Left ventricle myocardium inferior (tissue), 1 donor: ENCODE measurements at places on chromosomes 2 and 18. TPM values are rescaled to one million over a fixed set of nuclear protein-coding genes. Genes with fewer than 3 reads are reported as not detected.

- DNase-seq: no peak
These were observed 69.7 kb downstream of the PRKCE start for GRCh38 chr2:45721150-45721549.

DNA sequence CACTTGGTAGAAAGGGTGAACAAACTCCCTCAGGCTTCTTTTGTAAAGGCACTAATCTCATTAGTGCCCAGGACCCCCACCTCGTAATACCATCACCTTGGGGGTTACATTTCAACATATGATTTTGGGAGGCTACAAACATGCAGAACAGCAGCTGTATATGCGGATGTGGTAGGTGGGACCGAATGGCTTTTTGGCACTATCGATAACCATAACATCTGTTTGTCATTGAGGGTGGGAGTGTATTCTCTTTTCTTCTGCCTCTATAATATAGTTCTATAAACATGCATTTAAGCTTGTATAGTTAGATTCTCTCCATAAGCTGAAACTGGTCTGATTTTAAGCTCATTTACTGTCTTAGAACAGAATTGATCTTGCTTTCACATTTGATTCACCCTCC is 239.1 kb upstream of the BOD1L2 start:
- no peak for DNase-seq

Gene GPR55
- not detected for total RNA-seq

Gene GPD2
- total RNA-seq: 14.4 TPM

GRCh38 chr18:12656938-12657683 is 796 bp downstream of the SPIRE1 start:
- DNase-seq: peak; percentile 58

DNA sequence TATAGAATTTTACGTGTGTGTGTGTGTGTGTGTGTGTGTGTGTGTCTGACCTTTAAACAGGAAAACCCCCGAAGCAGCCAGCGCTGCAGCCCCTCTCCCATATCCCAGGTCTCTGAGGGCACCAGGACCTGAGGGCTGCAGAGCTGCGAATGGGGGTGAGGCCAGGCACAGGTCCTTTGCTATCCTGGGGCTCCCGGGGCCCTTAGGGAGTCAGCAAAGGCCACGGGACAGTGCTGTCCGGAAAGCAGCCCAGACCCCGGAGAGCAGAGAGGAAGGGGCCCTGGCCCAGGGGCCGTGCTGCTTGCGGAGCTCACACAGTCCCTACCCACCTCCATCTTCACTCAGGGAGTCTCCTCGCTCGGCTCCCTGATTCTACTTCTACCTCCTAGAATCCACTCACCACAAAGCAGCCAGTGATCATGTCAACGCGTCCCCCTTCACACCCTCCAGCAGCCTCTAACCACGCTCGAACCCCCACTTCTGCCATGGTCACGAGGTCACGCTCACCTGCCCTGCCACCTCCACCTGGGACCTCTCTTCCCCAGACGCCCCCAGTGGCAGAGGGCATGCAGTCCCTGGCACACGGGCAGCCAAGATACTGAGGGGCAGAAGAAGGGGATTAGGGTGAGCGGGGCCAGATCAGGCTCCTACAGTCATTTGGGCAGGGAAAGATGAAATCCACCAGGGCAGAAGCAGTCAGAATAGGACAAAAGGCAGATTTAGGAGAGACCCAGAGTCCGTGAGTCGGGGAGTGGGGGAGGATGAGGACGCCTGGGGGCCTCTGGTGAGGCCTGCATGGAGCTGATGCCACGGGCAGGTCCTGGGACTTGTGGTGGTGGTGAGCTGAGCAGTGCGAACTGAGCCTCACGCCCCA is 86.7 kb downstream of the USP40 start:
- DNase-seq: no peak

GRCh38 chr2:31066551-31066950 is 71.7 kb downstream of the GALNT14 start:
- DNase-seq: no peak

- DNase-seq: no peak
These were observed 121.8 kb downstream of the TGFA start for GRCh38 chr2:70431716-70432347.

GRCh38 chr2:170467568-170468422 is 247.3 kb upstream of the SP5 start:
- no peak for DNase-seq

Gene SGPP2
- 2.3 TPM for total RNA-seq

DNA sequence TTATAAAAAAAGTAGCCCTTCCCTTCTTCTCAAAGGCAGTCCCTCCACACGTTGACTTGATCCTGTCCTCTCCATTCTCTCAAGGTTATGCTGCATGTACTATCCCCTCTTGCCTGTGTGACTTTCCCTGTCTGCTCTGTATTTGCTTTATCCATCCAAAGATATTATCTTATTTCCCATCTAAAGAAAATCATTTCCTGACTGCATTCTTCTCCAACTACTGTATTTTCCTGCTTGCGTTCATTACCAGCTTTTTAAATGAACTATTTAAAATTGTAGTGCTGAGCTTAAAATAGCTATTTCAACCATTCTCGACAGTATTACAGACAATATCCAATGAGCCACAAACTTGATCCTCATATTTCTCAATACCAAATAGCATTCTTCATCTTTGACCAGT is 716.0 kb upstream of the REG3G start:
- no peak for DNase-seq

Gene LAMA3
- total RNA-seq: 3.5 TPM

Gene DUSP19
- 11.4 TPM for total RNA-seq

GRCh38 chr18:14784133-14784532 is 36.2 kb downstream of the ANKRD30B start:
- no peak for DNase-seq

- no peak for DNase-seq
These were observed 44.9 kb upstream of the BAZ2B start for GRCh38 chr2:159661286-159661685.

GRCh38 chr18:80168982-80169381 is 59.9 kb downstream of the ADNP2 start:
- no peak for DNase-seq

- DNase-seq: no peak
These were observed 94.1 kb downstream of the CSRNP3 start for GRCh38 chr2:165563468-165564225.

GRCh38 chr2:190533175-190533967 is 1.2 kb downstream of the NEMP2 start:
- DNase-seq: no peak

Gene STPG4
- total RNA-seq: not detected

Gene MARS2
- 7.2 TPM for total RNA-seq

- peak; percentile 56 for DNase-seq
These were observed 300.8 kb upstream of the SOX11 start for GRCh38 chr2:5391362-5391761.

DNA sequence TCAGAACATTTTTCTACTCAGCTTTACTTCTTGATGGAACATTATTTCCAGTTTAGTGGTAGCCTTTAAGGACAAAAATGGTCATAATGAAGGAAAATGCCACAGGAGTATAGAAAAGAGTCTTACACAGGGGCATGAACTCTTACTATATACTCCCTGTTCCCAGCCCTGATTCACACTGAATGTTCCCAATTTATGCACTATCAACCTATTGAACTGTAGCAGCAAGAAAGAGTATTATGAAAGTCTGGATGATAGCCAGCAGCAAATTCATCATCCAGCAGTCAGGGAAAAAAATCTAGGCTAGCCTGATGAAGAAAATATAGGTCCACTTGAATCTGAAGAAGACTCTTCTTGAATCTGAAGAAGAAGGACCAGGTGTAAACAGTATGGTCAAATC is 1170.3 kb upstream of the CHAC2 start:
- DNase-seq: no peak

DNA sequence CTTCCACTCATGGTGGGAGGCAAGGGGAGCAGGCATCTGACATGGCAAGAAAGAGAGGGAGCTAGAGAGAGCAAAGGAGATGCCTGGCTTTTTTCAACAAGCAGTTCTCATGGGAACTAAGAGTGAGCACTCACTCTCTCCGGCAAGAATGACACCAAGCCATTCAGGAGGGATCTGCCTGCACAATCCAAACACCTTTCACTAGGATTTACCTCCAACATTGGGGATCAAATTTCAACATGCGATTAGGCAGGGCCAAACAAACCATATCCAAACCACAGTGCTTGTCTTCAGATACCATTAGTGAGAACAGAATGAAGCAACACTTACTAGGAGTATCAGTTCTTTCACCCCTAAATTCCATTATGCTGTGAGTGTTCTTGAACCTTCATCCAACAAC is 77.3 kb downstream of the FIGN start:
- DNase-seq: no peak

DNA sequence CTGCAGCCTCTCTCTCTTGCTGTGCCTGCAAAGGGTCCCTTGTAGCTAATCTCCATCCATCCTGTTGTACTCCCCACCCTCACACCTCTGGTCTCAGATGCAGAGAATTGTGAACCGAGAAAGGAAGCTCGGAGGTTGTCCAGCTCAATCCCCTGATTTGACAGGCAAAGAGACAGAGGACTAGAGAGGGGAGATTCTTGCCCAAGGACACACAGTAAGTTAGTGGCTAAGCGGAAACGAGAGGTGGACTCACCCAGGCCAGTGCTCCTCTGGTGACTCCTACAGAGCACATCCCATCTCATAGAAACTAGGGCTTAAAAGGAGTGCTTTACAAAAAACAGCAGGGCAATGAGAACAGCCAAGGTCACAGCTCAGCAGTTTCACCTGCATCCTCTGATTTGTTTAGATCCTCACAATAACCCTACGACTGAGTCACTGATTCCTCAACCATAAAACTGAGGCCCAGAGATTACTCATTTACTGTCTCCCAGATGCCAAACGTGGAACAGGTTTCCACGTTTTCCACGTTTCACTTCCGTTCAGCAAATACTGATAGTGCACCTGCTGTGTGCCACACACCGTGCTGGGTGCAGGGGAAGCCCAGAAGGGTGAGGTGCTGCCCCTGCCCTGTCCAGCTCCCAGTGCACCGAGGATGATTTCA is 22.1 kb downstream of the EHD3 start:
- DNase-seq: no peak

Gene BUB1
- total RNA-seq: 0.66 TPM

DNA sequence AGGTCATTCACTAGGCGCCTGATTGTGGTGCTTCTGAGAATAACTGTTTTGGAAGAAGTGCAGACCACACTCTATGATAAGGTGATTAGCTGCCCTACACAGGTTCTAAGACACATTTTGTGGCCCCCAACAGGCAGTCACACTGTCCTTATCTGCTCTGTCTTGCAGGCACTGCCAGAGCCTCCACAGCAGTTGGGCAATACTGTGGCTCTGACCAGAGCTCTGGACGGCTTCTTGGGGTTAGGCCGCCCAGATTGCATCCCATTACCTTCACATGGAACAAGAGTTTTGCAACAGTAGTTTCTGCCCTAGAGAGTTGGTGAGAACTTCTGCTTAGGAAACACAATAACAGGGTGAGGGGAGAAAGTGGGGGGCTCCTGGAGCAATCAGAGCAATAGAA is 22.7 kb downstream of the RUFY4 start:
- no peak for DNase-seq

Gene SAG
- total RNA-seq: not detected

Gene LBX2
- total RNA-seq: 0.25 TPM

DNA sequence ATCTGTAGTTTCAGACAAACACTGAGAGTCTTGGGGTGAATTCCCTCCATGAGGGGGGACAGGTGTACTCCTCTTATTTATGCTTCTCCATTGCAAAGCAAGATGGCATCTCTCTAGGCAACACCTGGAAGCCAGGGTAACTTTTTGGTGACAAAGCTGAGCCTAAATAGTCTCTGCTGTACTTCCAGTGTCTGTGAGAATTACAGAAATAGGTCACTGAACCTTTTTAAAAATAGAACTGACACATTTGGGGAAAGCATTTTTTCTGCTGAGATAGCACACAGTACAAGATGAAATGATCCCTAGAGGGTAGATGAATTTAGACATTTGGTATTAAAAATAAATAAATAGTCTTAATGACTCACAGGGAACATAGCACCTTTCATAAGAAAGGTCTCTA is 71.7 kb upstream of the SP3 start:
- DNase-seq: no peak

DNA sequence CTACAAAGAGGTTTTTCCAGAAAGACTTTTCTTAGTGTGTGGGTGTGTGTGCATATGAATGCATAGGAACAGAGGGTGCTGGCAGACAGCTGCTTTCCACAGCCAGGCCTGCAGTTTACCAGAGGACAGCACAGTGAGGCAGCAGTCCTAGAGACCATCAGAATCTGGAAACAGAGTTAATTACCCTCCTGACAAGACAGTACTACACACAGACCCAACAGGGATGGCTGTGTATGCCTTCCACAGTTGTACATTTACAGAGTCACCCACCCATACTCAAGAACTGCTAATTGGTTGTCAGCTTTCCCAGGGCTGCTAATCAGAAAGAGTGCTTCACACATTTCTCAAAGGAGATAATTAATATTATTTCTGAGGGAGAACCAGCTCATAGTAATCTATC is 104.7 kb downstream of the FEZ2 start:
- no peak for DNase-seq

- no peak for DNase-seq
These were observed 475.3 kb downstream of the ARHGAP15 start for GRCh38 chr2:143604566-143604959.

DNA sequence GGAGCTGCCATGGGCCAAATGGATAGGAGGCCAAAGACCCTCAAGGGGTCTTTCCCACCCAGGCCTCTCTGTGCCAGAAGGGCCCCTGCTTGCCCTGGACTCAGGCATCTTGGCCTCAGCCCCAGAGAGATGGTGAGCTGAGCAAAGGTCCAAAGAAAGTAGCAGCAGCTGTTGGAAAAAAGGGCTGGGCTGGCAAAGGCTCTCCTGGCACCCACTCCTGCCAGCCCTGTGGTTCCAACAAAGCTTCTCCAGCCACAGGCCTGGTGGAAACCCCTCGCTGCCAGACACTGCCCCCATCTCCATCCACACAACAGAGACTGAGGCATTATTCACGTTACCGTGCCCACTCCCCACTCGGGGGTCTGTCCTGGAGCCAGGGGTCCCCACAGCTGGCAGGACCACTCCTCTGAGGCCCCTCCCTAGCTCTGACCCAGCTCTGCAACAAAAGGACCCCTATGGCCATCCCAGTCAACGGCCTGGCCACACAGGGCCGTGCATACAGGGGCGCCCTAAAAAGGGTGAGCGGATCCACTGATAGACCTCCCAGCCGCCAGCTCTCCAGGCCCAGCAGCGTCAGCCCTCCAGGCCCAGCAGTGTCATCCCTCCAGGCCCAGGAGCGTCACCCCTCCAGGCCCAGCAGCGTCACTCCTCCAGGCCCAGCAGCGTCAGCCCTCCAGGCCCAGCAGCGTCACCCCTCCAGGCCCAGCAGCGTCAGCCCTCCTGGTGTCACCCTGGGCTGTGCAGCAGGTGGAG is 10.1 kb downstream of the BIN1 start:
- DNase-seq: no peak

Gene B3GNT2
- 16.8 TPM for total RNA-seq

- no peak for DNase-seq
These were observed 800 bp downstream of the TTC21B start for GRCh38 chr2:165952741-165953211.

DNA sequence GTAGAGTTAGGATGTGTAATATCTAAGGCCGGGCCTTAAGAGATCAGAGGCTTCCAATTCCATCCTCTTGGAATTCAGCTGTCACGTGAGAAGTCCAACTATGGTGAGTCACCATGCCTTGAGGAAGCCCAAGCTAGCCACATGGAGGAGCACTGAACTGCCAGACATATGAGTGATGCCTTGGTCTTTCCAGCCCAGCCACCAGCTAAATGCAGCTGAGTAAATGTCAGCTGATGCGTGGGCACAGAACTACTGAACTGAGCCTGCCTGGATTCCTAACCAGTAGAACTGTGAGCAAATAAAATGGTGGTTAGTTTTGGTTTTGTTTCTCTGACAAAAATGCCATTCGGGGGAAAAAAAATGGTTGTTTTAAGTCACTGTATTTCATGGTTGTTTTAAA is 153.7 kb upstream of the SERTAD2 start:
- no peak for DNase-seq

- no peak for DNase-seq
These were observed 249.8 kb upstream of the ATP5MC3 start for GRCh38 chr2:175431101-175431946.

Gene EFR3B
- total RNA-seq: 8.7 TPM
